Renal cortical epithelial cell (primary cell): ENCODE measurements at places on chromosomes 12 and 14.

- no peak for DNase-seq
Measured at GRCh38 chr14:102495491-102496330, 13.9 kb downstream of the ANKRD9 start.

DNA sequence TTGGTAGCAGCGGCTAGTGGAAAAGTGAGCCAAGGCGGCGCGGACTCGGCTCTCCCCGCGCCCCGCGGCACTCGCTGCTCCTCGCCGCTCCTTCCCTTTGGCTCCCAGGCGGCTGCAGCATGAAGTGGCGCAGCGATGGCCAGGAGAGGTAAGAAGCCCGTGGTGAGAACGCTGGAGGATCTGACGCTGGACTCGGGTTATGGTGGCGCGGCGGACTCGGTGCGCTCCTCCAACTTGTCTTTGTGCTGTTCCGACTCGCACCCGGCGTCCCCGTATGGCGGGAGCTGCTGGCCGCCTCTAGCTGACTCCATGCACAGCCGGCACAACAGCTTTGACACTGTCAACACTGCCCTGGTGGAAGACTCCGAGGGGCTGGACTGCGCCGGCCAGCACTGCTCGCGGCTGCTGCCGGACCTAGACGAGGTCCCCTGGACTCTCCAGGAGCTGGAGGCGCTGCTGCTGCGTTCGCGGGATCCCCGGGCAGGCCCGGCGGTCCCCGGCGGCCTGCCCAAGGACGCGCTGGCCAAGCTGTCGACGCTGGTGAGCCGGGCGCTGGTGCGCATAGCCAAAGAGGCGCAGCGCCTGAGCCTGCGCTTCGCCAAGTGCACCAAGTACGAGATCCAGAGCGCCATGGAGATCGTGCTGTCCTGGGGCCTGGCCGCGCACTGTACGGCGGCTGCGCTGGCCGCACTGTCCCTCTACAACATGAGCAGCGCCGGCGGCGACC lies 225.6 kb upstream of the CRY1 start:
- DNase-seq: no peak

DNA sequence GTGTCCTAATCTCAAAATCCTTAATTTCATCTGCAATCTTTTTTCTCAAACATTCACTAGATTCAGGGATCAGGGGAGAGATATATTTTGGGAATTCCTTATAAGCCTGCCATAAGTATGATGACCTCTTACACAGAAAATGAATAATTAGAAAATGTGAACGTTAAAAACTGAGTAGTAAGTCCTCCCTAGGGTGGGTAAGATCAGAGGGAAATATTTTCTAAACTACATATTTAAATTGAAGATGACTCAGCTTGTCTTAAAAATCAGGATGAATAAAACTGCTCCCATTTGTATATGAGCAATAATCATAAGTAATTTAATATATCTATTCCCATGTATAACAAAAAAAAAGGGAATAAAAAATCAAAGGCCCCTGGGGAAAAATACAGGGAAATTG lies 935.5 kb downstream of the TMTC2 start:
- DNase-seq: no peak

DNA sequence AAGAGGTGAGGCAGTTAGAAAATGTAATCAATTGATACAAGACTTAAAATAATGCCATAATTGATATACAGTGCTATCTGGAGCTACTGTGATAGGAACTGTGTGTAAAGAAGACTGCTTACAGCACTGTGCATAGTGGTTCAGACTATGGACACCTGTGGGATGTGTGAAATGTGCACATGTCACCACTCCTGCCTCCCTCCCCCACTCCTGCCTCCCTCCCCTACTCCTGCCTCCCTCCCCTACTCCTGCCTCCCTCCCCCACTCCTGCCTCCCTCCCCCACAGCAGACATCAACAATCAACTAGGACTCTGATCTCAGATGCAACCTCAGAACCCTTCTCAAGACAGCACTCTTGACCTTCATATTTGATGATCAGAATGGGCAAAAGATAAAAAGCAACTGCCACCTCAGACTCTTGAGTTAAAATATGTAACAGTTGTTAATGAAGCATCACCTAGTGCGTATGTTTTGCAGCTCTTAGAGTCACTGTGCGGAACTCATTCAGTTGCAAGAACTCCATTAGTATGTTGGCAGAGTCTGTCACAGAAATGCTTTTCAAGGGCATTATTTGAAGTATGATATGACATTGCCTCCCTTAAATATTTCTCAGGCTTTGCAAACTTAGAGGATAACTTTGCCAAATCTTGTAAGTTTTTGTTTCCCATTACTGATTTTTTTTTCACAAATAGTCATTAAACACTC lies 255.2 kb upstream of the DDHD1 start:
- no peak for DNase-seq

DNA sequence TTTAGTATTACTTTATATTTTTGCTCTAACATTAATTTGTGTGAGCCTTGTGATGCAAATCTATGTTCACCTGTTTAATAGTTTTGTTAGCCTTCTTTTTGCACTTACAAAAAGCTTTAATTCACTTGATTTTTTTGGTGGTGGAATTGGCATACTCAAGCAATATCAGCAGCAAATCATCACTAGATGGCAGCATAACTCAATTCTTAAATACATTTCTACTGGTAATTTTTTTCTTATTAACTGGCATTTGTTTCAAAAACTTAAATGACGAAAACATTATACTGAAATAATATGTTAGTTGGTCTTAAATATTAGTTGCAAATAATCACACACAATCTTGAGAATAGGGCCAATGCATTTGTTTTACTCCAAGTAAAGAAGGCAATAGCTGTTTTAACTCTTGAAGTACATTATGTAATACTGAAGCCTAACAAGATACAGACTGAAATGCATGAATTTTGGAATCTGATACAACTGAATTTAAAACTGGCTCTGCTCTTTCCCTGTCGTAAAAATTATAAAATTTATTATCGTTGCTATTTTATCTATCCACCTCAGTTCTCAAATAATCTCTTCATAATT lies 151.5 kb downstream of the ATXN7L3B start:
- DNase-seq: peak; percentile 69

GRCh38 chr12:76037130-76038103 lies 5.8 kb upstream of the PHLDA1 start:
- DNase-seq: peak; percentile 85

- DNase-seq: no peak
Measured at GRCh38 chr14:21184254-21184653, 28.4 kb upstream of the OR5AU1 start.

- DNase-seq: no peak
Measured at GRCh38 chr14:25095736-25096437, 45.9 kb upstream of the STXBP6 start.

DNA sequence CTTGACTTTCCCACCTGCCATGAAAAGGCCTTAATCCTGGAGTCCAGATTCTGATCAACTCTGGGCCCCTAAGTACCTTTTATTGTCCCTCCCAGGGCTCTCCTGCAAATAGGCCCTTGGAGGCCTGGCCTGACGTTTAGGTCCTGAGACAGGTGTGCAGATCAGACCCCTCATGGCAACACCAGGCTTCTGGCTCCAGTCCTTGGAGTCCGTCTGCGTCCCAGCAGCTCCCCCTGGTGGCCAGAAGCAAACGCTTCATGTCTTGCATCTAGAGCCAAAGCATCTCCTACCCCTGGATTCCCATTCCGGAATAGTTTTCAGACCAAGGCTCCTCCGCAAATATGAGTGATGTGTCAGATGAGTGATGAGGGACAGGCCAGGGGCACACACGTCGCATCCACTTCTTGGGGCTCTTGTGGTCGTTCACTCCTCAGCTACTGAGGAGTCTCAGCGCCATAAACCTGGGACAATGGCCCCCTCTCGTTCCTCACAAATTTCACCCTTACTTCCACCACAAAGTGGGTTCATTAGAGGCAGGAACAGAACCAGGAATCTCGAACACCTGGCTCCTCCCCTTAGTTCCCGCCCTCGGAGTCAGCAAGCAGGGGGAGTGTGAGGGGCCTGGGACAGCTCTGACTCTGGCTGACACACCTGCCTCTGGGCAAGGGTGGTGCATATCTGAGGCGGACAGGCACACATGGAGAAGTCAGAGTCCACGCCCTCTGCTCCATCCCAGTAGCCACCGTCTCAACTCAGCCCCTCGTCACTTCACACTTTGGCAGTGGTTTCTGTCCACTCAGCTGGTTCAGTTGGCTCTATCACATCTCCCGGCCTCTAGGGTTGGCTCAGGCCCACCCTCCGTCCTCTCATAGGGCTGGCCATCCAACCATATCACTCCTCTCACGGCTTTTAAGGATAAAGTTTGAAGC lies 77.9 kb upstream of the PWP1 start:
- peak; percentile 60 for DNase-seq

DNA sequence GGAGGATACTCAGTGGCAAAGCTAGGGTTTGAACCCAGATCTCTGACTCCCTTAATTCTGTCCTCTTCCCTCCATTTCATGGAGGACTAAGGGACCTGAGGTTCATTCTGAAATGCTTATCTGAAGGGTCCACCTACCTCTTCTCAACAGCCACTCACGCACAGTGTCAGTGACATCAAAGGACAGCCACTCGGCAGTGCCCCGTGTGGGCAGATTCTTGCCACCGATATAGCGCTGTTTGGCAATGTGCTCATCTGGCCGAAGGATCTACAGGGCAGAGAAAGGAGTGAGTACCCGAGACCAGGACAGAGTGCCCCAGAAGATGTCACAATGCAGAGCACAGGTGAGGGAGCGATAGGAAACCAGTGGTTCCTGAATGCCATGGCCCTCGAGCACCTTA lies 10.8 kb downstream of the TGFB3 start:
- no peak for DNase-seq

DNA sequence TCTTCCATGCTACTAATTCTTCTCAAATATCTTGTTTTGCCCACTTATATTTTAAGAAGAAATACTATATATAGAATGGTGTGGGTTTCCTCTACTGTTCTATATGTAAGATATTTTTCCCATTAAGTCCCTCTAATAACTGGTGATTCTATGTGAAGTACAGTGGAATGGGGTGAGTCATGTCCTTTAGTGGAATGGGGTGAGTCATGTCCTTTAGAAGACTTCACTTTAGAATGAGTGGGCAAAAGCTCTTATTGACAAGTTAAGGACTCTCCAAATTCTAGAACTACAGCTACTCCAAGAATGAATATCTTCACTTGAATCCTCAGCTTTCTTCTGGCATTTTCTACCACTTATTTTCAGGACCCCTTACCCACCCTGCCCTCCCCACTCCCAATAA lies 349.9 kb downstream of the ETNK1 start:
- DNase-seq: peak; percentile 94

DNA sequence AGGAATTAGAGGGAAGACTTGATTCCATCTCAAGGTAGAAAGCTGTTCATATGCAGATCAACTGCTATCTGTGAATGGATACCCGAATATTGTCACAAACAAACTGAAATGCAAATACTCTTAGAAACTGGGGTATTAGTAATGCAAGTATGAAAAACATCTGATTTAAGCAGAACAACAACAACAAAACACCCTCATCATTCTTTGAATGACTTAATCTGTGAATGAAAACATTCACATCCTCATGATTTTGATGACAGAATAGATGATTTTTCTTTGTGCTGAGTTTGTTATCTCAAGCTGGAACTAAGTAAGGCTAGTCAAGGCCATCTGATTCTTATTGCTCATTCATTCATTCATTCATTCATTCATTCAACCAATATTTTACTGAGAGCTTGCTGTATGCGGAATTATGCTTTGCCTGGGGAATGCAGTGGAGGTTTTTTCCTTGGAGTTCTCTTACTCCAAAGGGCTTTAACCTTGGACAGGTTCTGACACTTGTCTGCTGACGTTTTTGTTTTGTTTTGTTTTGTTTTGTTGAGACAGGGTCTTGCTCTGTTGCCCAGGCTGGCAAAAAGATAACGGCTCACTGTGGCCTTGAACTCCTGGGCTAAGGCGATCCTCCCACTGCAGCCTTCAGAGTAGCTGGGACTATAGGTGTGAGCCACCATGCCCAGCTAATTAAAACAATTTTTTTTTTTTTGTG lies 23.3 kb downstream of the OR10G3 start:
- DNase-seq: no peak

DNA sequence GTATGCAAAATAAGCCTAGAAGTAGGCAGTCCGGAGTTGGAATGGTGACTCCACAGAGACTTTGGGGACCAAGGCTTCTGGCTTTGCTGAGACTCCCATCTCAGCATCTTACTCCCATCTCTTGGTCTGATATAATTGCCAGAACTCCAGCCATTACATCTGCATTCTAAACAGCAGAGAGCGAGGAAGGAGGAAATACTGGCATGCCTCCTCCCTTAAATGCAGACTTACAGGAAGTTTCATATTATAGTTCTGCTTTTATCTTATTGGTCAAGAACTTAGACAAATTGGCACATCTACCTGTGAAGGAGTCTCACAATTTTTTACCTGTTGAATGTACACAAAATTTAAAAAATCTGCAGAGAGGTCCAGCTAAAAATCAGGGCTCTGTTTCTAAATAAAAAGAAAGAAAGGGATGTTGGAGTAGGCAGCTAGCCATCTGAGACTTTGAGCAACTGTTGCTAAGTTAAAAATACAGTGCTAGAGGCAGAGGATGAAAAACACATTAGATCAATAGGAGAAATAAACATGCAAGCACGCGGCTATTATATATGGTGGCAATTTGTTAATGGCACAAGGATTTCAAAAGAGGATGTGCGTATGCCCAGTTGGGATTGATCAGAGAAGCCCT lies 209.9 kb upstream of the HMGA2 start:
- no peak for DNase-seq

- DNase-seq: no peak
Measured at GRCh38 chr14:98894600-98894999, 377.4 kb downstream of the BCL11B start.

DNA sequence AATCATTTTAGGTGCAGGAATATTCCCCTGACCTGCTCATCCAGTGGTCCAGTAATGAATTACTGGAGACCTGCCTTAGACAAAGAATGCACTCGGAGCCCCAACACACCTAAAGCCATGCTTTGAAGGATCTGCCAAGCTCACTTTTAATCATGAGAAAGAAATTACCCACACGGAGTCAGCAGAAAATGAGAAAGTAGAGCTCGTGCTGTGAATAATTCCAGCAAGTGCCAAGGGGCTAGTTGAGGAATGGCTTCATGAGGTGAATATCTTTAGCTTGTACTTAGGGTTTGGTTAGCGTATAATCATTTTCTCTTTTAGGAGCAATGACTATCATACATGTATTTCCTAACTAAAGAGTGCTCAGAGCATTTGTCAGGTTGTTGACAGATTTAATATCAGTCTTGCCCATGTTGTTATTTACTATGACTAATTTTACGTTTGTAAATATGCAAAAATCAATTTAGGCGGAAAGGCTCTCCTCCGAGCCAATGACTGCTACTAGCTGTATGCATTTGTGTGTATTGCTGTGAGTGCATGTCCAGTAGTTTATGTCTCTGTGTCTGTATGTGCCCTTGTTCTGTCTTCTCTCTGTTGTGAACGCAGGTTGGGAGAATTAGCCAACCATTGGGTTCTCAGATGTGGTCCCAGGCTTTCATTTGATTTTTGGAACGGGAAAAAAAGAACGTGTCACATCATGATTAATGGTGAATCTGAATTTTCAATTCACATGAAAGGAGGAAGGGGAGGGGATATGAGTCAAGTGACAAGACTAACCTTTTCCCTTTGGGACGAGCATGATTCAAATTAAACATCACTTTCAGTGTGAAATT lies 98.4 kb downstream of the RMST start:
- no peak for DNase-seq
